ENCODE measurements at places on chromosomes 3 and 15.

GRCh38 chr15:29270169-29270955 lies 740 bp upstream of the NSMCE3 start:
- DNase-seq = peak; percentile 36

GRCh38 chr3:50205413-50206276 lies 574 bp downstream of the SLC38A3 start:
- peak; percentile 13 for DNase-seq

GRCh38 chr3:184448321-184449160 lies 68.7 kb downstream of the CHRD start:
- DNase-seq = peak; percentile 81

GRCh38 chr3:25582242-25582641 lies 82.5 kb downstream of the TOP2B start:
- DNase-seq = peak; percentile 93
